ENCODE measurements at places on chromosomes 16 and 17.
A peak's percentile ranks its signal among the peaks of the same experiment; 100 is the strongest.

DNA sequence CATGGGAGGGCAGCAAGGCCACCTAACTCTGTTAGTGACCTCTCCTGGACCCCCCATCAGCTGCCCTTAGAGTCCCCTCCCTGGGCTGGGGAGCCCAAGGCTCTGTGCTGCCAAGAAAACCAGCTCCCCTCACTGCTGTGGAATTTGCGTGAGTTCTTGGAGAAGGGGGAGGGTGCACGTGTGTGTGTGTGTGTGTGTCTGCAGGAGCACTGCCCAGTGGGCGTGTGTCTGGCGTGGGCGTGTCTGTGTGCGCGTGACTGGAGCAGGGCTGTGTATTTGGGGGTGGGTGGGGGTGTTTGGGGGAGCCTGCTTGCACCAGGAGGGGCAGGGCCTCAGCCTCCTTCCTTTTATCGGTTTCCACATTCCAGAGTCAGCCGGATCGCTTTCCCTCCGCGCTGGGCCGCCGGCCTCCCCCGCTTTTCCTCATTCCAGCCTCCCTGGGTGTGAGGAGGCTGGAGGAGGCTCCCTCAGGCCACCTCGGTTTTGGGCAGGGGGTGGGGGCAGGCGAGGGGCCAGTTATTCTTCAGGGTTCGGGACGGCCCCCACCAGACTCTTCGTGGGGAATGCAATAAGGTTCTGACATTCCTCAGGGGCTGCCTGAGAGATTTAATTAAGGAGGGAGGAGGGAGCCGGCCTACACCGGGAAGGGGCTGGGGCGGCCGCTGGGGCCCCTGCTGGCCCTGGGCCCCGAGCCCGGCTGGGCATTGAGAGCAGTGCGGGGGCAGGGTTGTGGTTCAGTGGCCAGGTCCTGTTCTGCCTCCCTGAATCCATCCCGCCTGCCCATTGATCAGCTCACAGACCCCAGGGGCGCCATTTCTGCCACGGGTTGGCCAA lies 2.5 kb downstream of the VASN start:
- DNase-seq, result peak; percentile 46

DNA sequence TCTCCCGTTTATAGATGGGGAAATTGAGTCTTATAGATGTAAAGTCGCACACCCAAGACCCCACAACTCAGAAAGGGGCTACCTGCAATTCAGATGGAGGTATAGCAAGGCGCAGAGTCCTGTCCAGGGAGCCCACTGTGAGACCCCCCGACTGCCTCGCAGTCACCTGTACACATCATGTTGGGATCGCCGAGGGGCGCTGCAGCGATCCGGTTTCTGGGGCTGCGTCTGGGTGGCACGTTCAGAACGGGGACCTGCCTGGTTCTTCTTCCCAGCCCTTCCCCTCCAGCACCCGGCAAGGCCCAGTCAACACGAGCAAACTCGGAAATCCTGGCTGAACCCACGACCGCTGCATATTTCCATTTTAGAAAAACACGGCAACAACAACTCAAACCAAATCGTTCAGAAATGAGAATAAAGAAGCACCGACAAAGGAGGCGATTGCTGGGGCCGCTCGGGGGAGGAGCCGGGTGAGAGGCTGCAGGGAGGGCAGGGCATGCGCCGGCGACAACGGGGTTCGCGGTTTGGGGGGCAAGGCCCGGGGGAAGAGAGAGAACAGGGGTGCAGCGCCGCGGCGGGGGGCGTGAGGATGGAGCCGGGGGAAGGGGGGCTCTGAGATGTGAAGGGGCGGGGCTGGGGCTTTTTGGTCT lies 643 bp downstream of the HSDL1 start:
- no peak for DNase-seq

DNA sequence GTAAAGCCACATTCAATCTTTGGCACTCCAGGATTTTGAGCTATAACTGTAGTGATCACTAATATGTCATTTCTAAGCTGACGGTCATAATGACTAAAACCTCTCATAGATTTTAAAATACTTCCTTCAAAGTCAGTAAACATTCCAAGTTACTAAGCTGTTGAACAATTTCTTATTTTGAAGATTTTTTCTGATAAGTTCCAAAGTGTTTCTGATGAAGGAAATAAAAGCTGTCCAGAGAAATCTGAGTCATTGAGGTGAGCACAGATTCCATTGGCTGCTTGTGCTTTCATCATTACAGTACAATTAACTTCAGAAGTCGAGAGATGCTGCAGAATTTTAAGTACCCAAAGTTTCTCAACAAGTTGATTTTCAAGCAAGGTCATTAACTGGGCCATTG lies 23.9 kb downstream of the NLRC5 start:
- DNase-seq, result no peak

DNA sequence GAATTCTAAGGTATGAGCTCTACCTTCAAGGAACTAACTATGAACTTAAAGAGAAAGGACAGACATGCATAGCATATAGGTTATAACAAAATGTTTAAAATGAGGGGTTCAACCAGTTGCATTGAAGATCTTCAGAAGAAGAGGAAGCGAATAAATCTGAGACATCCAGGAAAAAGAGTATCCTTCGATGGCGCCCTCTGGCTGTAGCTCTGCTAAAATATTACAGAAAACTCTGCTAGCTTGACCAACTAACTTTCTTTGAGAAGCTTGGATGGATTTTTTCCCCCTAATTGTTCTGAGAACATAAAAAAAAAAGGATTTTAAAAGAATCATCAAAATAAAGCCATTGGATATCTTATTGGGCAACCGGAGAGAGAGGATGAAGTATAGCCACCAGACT lies 659.9 kb upstream of the SOX9 start:
- DNase-seq, result no peak

- DNase-seq, result no peak
Measured at GRCh38 chr17:2893422-2893914, 97.2 kb downstream of the RAP1GAP2 start.

- DNase-seq, result no peak
Measured at GRCh38 chr17:67711916-67712315, 5.8 kb upstream of the NOL11 start.

GRCh38 chr17:17940441-17940911 lies 31.7 kb downstream of the TOM1L2 start:
- DNase-seq, result no peak

- no peak for DNase-seq
Measured at GRCh38 chr17:34762078-34762477, 182.7 kb downstream of the TMEM132E start.

DNA sequence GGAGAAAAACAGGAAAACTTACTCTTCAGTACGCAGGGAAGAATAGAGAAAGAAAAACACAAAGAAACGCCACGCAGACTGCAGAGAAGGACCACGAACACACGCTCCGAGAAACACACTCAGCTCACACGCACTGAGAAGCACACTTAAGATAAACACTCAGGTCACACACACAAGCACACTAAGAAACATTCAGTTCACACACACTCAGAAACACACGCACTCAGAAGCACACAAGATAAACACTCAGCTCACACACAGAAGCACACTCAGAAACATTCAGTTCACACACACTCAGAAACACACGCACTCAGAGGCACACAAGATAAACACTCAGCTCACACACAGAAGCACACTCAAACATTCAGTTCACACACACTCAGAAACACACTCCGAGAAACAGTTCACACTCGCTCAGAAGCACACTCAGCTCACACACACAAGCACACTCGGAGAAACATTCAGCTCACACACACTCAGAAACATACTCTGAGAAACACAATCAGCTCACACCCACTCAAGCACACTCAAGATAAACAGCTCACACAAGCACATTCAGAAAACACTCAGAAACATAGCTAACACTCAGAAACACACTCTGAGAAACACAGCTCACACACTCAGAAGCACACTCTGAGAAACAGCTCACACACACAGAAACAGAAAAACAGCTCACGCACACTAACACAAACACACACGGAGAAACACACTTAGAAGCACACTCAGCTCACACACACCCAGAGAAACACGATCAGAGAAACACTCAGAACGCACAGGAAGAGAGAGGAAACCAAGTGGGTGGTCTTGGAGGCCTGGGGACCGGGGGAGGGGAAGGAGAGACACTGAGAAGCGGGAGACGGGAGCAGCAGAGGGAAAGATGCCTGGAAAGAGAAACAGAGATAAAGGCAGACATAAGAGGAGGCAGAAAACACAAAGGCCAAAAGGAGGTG lies 908 bp downstream of the TMEM98 start:
- DNase-seq, result no peak

- no peak for DNase-seq
Measured at GRCh38 chr17:72353502-72353901, 232.7 kb downstream of the SOX9 start.

GRCh38 chr16:57427307-57427706 lies 19.9 kb downstream of the CIAPIN1 start:
- no peak for DNase-seq

DNA sequence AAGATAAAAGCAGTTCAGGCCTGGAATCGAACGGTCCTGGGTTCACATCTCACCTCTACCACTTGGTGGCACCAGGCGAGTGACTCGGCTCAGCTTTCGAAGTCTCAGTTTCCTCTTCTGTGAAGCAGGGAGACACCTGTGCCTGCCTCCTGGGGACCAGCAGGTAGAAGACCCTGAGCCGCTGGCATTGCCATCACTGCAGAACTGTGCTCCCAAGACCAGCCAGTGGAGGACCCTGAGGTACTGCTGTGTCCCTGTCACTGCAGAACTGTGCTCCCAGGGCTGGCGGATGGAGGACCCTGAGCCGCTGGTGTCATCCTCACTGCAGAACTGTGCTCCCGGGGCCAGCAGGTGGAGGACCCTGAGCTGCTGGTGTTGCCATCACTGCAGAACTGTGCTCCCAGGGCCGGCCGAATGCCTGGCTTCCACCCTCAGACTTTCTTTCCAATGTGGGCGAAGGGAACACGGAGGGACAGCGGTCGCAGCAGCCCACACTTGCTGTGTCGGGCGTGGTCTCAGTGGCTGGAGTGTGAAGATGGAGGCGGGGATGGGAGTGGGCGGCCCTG lies 8.7 kb upstream of the SLC7A5 start:
- no peak for DNase-seq

DNA sequence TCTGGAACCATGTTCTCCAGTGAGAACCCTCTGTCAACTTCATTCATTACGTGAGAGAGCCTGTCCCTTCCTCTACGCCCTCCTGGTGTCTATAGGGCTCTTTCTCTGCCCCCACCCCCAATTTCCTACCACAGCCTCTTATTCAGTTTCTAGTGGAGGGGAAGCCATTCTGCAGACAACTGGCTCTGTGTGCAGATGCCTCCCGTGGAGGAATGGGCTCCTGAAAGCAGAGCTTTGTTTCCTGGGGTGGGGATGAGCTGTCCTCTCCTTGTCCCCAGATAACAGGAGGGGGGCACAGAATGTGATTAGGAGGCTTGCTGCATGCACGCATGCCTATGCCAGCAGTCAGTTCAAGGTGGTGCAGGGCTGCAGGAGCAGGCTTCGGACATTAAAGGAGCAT lies 31.6 kb downstream of the MMP15 start:
- no peak for DNase-seq

GRCh38 chr17:42276609-42277341 lies 584 bp upstream of the STAT5B start:
- no peak for DNase-seq

- no peak for DNase-seq
Measured at GRCh38 chr17:8418471-8418870, 17.2 kb upstream of the NDEL1 start.

- no peak for DNase-seq
Measured at GRCh38 chr17:61307905-61308886, 91.4 kb upstream of the TBX2 start.

DNA sequence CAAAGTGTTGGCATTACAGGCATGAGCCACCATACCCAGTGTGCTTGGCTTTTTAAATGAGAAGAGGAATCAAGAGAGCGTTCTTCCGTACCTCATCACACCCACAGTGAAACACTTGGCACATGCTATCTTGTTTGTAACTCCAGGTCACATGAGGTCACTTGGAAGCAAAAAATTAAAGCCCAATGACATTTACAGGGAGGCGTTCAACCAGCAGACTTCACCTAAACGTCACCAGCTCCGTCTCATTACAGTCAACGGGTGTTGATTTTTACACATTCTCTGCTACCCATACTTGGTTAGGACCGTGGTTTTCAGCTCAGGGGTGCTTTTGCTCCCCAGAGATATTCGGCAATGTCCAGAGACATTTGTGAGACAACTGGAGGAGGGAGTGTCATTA lies 127.0 kb downstream of the XYLT1 start:
- DNase-seq, result no peak

DNA sequence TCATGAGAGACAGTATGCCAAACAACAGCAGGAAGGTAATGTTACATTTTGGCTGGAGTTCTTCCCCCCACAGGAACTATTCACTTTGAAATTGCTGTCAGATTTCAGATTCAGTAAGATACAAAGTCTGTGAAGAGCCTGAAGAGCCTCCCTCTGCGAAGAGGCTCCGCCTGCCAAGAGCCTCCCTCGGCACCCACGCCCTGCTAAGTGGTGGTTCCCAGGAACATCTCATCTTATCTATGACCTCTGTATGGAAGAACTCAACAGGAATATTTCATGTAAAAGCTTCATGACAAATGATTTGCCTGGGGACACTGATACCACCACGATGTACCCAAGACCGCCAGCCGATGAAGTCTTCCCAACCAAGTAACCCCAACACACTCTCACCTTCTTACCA lies 3.2 kb downstream of the ZC3H7A start:
- DNase-seq, result no peak

- DNase-seq, result no peak
Measured at GRCh38 chr16:52785653-52786052, 238.7 kb upstream of the TOX3 start.

DNA sequence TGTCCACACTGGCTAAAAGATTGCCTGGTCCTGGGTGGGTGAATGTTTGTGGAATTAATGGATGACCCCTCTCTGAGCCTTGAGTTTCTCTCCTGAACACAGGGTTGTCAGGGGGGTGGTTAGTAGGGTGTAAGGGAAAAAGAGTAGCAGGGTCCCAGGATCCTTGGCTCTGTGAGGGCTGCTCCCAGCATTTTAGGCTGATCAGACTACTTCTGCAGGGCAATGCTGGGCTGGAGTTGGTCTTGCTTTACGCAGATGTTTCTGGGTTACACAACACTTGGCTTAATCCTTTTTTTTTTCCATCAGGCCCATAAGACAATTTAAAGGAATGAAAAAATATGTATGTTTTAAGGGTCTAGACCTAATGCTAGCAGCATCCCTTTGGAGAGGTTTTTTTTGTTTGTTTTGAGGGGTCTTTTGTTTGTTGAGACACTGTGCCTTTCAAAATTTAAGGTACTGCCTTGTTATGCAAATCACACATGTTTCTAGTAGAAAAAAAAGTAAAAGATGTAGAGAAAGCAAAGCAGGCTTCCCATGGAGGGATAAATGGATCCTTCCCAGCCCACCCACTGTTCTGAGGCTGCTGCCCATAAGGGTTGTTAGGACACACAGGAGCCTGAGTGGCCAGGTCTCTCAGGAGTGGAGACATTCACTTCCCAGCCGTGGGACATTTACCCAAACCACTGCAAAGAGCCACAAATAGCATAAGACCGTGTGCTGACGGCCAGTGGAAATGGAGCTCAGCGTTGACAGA lies 225.6 kb upstream of the HSBP1 start:
- DNase-seq, result no peak

- DNase-seq, result no peak
Measured at GRCh38 chr17:42577140-42577531, 393 bp downstream of the PSMC3IP start.

Data from forelimb muscle (tissue), 1 donor.